ENCODE measurements at places on chromosomes 2 and 18.

DNA sequence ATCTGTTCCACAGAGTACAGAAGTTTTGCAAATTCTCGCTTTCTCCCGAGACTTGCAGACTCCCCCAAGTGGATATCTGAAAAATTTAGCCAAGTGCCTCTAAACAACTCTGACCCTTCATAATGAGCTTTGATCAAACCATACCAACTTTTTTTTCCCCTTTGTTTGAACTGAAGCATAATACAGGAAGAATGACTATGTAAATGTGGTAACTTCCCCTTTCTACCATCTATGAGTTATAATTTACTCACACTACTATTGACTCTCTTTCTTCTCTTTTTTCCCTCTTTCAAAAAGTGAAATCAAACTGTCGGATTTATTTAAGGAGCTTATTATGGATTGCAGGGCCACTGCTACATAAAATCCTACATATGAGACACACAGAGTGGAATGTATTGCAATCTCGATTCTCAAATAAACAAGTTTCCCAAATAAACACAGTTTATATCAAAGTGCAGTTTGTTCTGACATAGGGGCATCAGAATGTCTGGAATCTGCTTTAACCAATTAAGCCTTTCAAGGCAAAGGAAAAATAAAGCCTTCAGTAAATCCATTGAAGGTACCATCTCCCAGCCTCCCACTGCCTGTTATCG, 1.4 kb upstream of the ZNF804A start:
- no peak for DNase-seq

DNA sequence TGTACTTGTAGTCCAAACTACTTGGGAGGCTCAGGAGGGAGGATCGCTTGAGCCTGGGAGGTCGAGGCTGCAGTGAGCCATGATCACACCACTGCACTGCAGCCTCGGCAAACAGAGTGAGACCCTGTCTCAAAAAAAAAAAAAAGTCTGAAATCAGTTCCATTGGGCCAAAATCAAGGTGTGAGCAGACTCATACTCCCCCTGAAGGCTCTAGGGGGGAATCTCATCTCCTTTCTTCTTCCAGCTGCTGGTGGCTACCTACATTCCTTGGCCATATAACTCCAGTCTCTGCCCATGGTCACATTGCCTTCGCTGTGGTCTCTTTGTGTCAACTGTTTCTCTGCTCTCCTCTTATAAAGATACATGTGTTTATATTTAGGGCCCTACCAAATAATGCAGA, 234.0 kb downstream of the LRRTM1 start:
- no peak for DNase-seq

- DNase-seq: no peak
Measured at GRCh38 chr18:23824240-23824639, 135.0 kb downstream of the LAMA3 start.

GRCh38 chr2:241801611-241802420, 7.2 kb upstream of the NEU4 start:
- no peak for DNase-seq

- DNase-seq: no peak
Measured at GRCh38 chr2:105328281-105329196, 996 bp downstream of the TGFBRAP1 start.

- DNase-seq: no peak
Measured at GRCh38 chr18:6239716-6240115, 175.0 kb downstream of the L3MBTL4 start.

- no peak for DNase-seq
Measured at GRCh38 chr2:68516051-68516955, 48.9 kb downstream of the APLF start.

DNA sequence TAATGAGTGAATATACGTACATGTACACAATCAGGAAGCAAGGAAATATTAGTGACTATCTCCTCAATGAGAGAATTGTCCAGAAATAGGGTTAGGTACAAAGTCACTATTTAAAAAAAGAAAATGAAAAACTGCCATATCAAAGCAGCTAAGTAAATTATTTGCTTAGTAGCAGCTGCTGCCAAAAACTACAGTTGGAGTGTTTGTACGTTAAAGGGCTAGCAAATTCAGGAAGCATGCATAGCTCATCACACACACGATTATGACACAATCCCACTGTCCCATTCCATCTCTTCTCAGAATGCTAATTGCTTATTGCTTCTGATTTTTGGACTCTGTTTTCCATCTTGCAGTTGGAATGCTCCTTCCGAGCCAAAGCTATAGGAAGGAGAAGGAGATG, 2012.5 kb upstream of the LRRTM1 start:
- no peak for DNase-seq

GRCh38 chr2:127356531-127356930, 31.2 kb downstream of the MAP3K2 start:
- no peak for DNase-seq

GRCh38 chr2:153464395-153464794, 14.2 kb downstream of the RPRM start:
- DNase-seq: no peak

DNA sequence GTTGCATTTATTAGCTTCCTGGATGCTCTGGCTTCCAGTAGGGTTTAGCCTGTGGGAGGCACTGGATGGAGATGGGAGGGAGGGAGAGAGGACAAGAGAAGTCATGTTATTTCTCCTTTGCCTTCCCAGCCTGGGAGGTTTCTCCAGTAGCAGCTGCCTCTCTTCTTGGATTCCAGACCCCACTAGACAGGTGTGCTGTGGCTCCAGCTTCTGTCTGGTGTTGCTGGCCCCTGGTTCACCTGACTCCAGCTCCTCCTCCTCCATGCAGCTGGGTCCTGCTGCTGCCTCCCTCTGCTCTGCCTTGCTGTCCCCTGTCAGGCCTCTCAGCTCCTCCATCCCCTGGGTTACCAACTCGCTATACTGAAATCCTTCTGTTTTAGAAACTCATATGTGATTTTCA, 188.9 kb upstream of the TNP1 start:
- DNase-seq: no peak

DNA sequence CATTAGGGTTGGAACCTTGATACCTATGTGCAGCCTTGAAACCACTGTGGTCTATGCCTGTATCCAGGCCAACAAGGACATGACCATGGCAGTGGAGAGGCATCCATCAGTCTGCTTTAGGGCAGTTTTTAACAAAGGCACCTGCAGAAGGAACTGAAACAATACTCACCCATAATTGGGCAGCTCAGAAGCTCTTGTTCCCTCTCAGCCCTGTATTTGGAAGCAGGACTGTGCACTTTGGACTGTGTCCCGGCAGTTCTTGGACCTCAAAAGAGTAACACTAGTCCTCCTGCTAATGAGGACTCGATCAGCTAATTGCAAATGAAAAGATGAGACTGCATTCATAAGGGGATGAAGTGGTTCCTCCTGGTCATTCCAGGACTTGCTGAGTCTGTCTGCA, 500.2 kb upstream of the TNP1 start:
- DNase-seq: no peak

- DNase-seq: no peak
Measured at GRCh38 chr18:30512872-30513271, 529.7 kb downstream of the DSC3 start.

DNA sequence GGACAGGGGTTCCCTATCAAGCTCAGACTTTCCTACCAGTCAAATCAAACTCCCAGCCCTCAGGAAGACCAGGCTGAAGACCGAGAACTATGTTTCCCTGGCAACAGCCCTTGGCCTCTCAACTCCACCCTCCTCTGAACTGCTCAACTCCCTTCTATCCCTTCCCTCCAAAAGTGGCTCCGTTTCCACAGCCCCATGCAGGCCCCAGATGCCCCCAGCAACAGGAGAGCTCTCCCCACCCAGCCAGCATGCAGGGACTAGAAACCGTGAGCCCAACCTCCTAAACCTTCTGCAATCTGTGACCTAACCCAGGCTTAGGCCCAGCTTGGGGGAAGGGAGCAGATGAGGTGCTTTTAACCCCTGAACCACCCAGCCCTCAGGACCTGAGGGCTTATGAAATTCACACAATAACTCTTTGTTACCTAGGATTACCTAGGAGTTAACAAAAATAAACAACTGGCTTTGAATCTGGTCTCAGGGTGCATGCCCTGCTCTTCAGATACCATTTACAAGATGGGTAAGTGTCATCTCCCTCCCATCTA, 87.2 kb downstream of the BCL11A start:
- DNase-seq: no peak

GRCh38 chr18:29596959-29597358, 1420.0 kb upstream of the CDH2 start:
- DNase-seq: no peak
